ENCODE measurements at places on chromosomes 2 and 18. TPM values are rescaled to one million over a fixed set of nuclear protein-coding genes. Genes with fewer than 3 reads are reported as not detected.

The RTP5 gene
- not detected for total RNA-seq

The IL36RN gene
- not detected for total RNA-seq

The TSGA10 gene
- 0.54 TPM for total RNA-seq

The NXPH2 gene
- total RNA-seq = not detected

The FBXO48 gene
- total RNA-seq = 0.18 TPM

The ACVR1 gene
- total RNA-seq = 21.1 TPM

The OR6B2 gene
- total RNA-seq = not detected

The NPAS2 gene
- total RNA-seq = 5.6 TPM

The CCDC150 gene
- total RNA-seq = 3.8 TPM

Measured in IMR-90 (cell line).